Cardiac atrium fibroblast (primary cell): ENCODE measurements at places on chromosomes 3 and 15. TPM values are rescaled to one million over a fixed set of nuclear protein-coding genes. Genes with fewer than 3 reads are reported as not detected.

The C3orf85 gene
- not detected in 2 replicates for total RNA-seq

The AZI2 gene
- 49.1 and 50.9 TPM in 2 replicates for total RNA-seq

The ZNF860 gene
- 0.32 and 0.36 TPM in 2 replicates for total RNA-seq

The PIF1 gene
- 5.8 and 8.5 TPM in 2 replicates for total RNA-seq

The SCN10A gene
- total RNA-seq = under 0.01 TPM in 1 of 2 replicates, not detected in the other

The ZNF662 gene
- total RNA-seq = 0.32 and 0.36 TPM in 2 replicates

The GOLGA8T gene
- not detected in 2 replicates for total RNA-seq

The RTP3 gene
- total RNA-seq = not detected in 2 replicates

The SLC28A1 gene
- not detected in 2 replicates for total RNA-seq

The PRSS50 gene
- not detected in 2 replicates for total RNA-seq

The CSPG5 gene
- total RNA-seq = 0.90 TPM in 1 of 2 replicates, not detected in the other

The SLC27A2 gene
- total RNA-seq = not detected in 2 replicates

The FBXO40 gene
- not detected in 2 replicates for total RNA-seq

The ST3GAL6 gene
- 10.7 and 20.6 TPM in 2 replicates for total RNA-seq

The SCG3 gene
- not detected in 2 replicates for total RNA-seq

The FILIP1L gene
- 18.1 and 22.0 TPM in 2 replicates for total RNA-seq

The RAB6B gene
- 0.54 and 0.81 TPM in 2 replicates for total RNA-seq

The MOBP gene
- total RNA-seq = not detected in 2 replicates

The DNAJC13 gene
- total RNA-seq = 25.1 and 27.7 TPM in 2 replicates

The CHRM5 gene
- not detected in 2 replicates for total RNA-seq

The SERP1 gene
- 190 and 211 TPM in 2 replicates for total RNA-seq

The HYAL1 gene
- total RNA-seq = 5.0 and 6.1 TPM in 2 replicates

The REC114 gene
- total RNA-seq = not detected in 2 replicates

The IL5RA gene
- not detected in 2 replicates for total RNA-seq
